ENCODE measurements at places on chromosomes 5 and 9. TPM values are rescaled to one million over a fixed set of nuclear protein-coding genes. Genes with fewer than 3 reads are reported as not detected.

NTMT1 gene
- total RNA-seq = 35.1 TPM

CSF1R gene
- 1.5 TPM for total RNA-seq

NPR3 gene
- 0.08 TPM for total RNA-seq

PCDHA5 gene
- total RNA-seq = not detected

HRCT1 gene
- total RNA-seq = not detected

MAN2A1 gene
- total RNA-seq = 80.3 TPM

ZFR gene
- 69.7 TPM for total RNA-seq

SVEP1 gene
- not detected for total RNA-seq

ZNF484 gene
- total RNA-seq = 24.6 TPM

GOLM1 gene
- 0.75 TPM for total RNA-seq

LAMC3 gene
- total RNA-seq = 6.9 TPM

GCNT4 gene
- 22.5 TPM for total RNA-seq

LECT2 gene
- not detected for total RNA-seq

DELE1 gene
- 97.1 TPM for total RNA-seq

BAAT gene
- not detected for total RNA-seq

DOK3 gene
- total RNA-seq = 3.7 TPM

Data from naive thymus-derived CD8-positive, alpha-beta T cell (primary cell).